H1 (cell line): ENCODE measurements at places on chromosomes 13 and 19. TPM values are rescaled to one million over a fixed set of nuclear protein-coding genes. Genes with fewer than 3 reads are reported as not detected.

DNA sequence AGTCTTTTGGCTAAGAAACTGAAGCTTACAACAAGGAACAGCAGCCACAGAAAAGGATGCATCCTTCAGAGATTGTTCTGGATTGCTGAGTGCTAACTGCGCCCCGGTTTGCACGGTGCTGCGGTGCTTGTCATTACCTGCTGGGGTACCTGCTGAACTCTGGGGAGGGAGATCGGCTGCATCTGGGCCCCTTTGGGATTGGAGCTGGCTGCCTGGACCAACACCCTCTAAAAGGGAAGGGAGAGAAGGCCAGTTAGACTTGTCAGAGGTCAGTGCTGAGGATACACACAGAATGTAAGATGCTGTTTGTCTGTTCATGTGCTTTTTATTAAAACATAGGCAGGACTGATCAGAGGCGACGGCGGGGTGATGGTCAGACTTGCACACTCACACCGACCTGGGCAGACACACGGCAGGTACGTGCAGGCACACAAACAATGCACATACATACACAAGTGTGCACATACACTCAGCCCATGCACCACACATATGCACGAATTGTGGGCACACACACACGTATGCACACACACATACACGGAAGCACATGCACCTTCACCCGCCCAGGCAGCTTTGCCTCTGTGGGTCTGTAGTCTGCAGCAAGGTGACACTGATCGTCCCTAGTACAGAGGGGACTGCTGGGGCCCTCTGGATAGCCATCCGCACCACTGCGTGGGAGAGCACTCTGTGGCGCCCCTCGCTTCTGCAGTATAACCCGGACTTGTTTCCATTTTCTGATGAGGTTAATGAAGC, 66.1 kb downstream of the RFX2 start:
- no peaks in the 10 kb centered on the region for H3K27me3 ChIP-seq
- no peaks in the 10 kb centered on the region for H3K36me3 ChIP-seq
- no peak overlapping the region for H3K27ac ChIP-seq
- no peak overlapping the region for H3K4me3 ChIP-seq
- H3K4me1 ChIP-seq = no peaks in the 10 kb centered on the region
- DNase-seq = no peak

DNA sequence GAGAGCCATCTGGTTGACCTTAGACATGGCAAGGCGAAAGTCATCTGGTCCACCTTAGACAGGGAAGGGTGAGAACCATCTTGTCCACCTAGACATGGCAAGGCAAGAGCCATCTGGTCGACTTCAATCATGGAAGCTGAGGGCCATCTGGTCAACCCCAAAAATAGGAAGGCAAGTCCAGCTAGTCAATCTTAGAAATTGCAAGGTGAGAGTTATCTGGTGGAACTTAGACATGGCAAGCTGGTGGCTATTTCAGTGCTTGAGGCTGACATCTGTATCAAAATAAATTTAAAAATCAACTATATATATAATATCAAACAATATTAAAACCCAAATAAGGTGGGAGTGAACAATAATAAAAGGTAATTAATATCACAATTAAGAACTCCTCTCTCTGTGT, 83.9 kb downstream of the ZNF726 start:
- no peaks in the 10 kb centered on the region for H3K27me3 ChIP-seq
- no peaks in the 10 kb centered on the region for H3K4me1 ChIP-seq
- no peaks in the 10 kb centered on the region for H3K36me3 ChIP-seq
- no peak for DNase-seq
- no peak overlapping the region for H3K4me3 ChIP-seq

DNA sequence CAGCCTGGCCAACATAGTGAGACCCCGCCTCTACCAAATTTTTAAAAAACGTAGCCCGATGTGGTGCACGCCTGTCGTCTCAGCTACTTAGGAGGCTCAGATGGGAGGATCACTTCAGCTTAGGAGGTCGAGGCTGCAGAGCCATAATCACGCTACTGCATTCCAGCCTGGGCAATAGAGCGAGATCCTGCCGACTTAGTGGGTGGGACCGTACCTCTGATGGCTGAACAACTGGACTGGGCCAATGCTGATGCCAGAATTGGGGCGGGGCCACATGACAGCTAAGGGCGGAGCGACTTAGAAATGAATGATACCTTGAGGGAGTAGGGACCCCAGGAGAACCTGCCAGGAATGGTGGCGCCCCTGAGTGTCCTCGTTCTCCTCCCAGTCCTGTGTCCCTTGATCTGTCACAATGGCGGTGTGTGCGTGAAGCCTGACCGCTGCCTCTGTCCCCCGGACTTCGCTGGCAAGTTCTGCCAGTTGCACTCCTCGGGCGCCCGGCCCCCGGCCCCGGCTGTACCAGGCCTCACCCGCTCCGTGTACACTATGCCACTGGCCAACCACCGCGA, 3.6 kb downstream of the LTBP4 start:
- peaks cover 43% of the 10 kb centered on the region for H3K4me1 ChIP-seq
- peaks cover 56% of the 10 kb centered on the region for H3K27me3 ChIP-seq
- peak overlapping the region; percentile 42 for H3K4me3 ChIP-seq
- DNase-seq = no peak

DNA sequence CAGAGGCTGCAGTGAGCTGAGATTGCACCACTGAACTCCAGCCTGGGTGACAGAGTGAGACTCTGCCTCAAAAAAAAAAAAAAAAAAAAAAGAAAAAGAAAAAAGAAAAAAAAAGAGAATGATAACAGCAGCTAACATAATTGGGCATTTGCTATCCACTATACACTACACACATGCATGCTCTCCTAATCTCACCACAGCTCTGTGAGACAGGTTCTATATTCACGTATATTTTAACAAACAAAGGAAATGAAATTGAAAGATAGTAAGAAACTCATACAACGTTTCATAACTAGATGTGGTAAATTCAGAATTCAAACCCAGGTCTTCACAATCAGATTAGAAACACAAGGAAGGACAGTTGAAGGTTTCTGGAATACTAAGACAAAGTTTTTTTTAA, 265.7 kb downstream of the DIAPH3 start:
- DNase-seq = no peak
- H3K27ac ChIP-seq = no peak overlapping the region
- H3K4me1 ChIP-seq = no peaks in the 10 kb centered on the region
- no peaks in the 10 kb centered on the region for H3K36me3 ChIP-seq

DNA sequence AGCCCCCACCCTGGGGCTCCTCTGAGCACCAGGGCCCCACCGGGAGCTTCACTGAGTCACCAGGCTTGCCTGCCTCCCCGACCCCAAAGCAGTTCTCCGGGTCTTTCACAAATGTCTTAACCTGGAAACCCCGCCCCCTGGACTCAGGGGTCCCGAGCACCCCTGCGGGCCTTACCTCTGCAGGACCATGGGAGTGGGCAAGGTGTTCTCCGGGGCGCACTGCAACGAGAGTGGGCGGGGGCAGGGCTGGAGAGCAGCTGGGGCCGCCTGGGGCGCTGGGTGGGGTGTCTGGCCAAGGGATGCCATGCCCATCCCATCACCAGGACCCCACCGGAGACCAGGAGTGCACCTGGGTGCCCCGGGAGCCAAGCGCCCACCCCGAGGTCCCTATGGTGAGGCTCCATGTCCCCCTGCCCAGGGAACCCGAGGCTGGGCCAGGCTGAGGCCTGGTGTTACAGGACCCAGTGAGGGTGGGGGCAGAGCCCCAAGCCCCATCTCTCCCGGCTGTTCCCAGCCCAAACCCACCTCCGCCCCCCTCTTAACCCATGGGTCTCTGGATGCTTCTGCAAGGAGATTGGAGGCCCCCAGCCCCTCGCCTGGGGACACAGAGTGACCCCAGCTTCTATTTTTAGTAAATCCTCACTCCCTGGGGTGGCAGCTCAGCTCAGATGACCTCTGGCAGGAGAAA, 10.9 kb downstream of the MKNK2 start:
- no peak overlapping the region for H3K4me3 ChIP-seq
- H3K27ac ChIP-seq = peak overlapping the region; percentile 93; the same call in 1 of the 2 replicates
- DNase-seq = no peak
- peaks cover 15% of the 10 kb centered on the region for H3K4me1 ChIP-seq
- H3K27me3 ChIP-seq = no peaks in the 10 kb centered on the region

DNA sequence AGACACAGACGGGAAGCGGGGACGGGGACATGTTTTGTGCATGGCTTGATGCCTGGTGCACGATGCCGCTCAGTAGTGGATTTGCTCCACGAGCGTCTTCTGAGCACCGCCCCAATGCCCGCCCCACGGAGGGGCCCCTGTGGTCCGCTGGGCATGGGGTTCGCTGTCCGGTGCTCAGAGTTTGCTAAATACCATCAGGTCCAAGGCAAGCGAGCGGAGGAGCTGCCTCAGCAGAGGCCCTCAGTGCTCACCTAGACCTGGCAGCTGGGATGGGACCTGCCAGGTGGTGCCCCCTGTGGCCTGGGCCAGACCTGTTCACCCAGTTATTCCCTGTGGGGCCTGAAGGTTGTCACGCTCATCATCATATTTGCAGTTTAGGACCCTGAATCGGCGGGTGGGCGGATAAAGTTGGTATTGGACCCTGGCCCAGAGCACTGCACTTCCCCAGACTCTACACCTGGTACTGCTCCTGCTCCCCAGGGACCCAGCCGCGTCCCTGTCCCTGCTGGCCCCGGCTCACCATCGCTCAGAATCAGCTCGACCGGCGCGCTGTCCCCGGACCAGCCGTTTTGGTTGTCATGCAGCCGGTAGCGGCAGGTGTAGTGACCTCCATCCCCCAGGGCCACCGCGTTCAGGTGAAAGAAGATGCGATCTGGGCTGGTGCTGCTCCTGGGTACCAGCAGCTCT, 2.3 kb downstream of the A1BG start:
- no peaks in the 10 kb centered on the region for H3K36me3 ChIP-seq
- H3K4me3 ChIP-seq = no peak overlapping the region
- no peak for DNase-seq
- H3K27ac ChIP-seq = no peak overlapping the region

DNA sequence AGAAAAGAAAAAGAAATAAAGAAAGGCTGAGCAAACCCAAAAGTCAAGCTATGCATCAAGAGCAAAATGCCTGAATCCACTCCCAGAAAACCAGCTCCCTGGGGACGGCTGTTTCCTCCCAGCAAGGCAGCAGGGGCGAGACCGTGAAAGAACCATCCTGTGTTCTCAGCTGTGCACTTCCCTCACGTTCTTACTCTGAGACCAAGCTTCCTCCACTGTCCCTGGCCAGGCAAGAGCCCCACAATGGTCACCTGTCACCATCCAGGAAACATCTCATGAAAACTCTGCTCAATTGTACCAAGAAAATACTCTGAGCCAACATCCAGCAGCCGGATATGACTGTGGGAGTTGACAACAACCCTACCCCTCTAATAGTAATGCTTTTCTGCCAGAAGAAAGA, 22.9 kb downstream of the RAB20 start:
- H3K4me3 ChIP-seq = no peak overlapping the region
- H3K27me3 ChIP-seq = no peaks in the 10 kb centered on the region
- DNase-seq = no peak
- no peaks in the 10 kb centered on the region for H3K4me1 ChIP-seq

GRCh38 chr13:48575031-48575430, 42.2 kb upstream of the RCBTB2 start:
- no peaks in the 10 kb centered on the region for H3K4me1 ChIP-seq
- no peak overlapping the region for H3K27ac ChIP-seq
- no peaks in the 10 kb centered on the region for H3K36me3 ChIP-seq
- no peaks in the 10 kb centered on the region for H3K27me3 ChIP-seq

DNA sequence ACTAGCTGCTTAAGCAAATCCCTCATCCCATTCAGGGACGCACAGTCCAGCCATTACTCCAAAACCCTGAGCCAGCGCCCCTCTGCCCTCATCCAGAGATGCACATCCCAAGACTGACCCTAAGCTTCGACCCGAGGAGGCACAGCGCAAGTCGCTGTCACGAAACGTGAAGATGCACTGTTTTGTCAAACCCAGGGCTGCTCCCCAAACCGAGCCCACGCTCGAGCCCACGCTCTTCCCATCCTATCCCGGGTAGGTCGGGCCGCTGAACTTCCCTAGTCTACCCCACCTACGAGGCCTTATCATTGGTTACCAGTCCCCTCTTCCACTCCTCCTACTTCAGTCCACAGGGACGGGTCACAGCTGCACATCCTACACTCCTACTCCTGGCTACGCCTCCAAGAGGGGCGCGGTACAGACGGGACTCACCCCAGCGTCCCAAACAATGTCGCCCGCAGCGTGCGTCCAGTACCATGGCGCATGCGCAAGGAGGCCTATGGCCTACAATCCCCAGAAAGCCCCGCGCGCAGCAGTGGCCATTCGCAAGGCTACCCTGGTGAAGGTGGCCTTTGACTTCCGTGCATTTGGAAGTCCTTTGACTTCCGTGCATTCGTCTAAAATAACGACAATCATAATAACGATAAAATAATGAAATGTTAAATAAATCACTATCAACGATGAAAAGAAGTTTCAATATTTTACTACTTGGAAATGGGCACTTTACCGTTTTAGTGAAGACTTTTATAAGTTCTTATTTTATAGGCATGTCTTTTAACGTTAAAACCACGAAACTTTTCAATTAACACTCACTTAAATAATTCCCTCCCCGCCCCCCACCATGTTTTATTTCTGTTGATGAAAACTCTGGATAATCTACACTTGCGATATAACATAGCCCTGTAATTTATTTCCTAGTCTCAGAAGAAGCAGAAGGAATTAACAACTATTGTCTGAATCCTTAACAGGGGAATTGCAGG, at the start of gene ZNF285:
Gene ZNF285 (minus strand): TSS at position 470 of the 977 bp plus-strand sequence. CDS start 4,395 bp downstream, outside the sequence.
- no peak within 1 kb of the TSS for H3K27ac ChIP-seq
- no peaks in the 10 kb centered on the region for H3K36me3 ChIP-seq
- no peaks in the 10 kb centered on the region for H3K4me1 ChIP-seq

DNA sequence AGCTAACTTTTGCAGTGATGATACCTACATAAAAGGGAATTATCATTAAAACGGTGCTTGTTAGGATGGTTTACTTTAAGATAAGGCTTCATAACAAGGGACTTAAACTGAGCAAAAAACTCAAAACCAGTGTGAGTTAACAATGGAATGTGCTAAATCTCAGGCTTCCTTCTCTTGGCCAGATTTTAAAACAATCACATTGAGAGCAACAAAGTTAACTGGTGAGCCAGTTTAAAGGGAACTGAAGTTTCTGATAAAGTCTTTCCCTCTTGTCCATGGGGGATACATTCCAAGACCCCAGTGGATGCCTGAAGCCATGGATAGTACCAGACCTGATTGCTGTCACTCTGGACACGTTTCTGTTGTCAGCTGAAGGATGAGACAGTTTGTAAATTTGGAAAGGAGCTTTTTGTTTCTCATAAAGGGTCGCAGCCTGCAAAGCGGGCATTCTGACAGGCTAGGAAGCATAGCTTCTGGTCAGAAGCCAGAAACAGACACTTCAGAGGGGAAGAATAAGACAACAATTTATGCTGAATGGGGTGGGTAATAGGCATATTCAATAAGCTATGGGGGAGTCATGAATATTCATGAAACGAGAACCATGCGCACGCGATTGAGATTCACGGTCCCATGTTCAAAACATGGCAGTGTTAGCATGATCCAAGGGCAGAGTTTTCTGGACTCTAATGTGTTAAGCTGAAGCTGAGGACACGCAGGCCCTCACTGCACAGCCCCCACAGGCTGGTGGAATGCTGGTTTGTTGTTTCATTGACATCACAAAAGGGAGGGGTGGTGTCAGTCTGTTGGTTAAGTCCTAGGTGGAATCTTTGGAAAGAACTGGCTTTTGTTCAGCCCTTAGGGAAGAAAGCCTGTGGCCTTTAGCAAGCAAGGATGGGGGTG, 150.6 kb upstream of the RNF113B start:
- no peaks in the 10 kb centered on the region for H3K36me3 ChIP-seq
- peak overlapping the region; percentile 19; the same call in 1 of the 2 replicates for H3K4me3 ChIP-seq
- peak; percentile 43 for DNase-seq
- H3K27me3 ChIP-seq = no peaks in the 10 kb centered on the region

- no peak overlapping the region for H3K27ac ChIP-seq
- no peak for DNase-seq
- peaks cover 15% of the 10 kb centered on the region for H3K4me1 ChIP-seq
These were observed 261 bp downstream of the PRKD2 start for GRCh38 chr19:46716672-46717033.

The PEG3 gene
- not detected in 2 replicates for polyA plus RNA-seq

The MBD3L2 gene
- not detected in 2 replicates for polyA plus RNA-seq

The EFNB2 gene
- polyA plus RNA-seq = 7.5 and 8.2 TPM in 2 replicates

The ACP7 gene
- polyA plus RNA-seq = 0.27 and 0.58 TPM in 2 replicates

The MEIOSIN gene
- polyA plus RNA-seq = 0.11 and 0.14 TPM in 2 replicates

The CACNG8 gene
- 0.41 and 0.93 TPM in 2 replicates for polyA plus RNA-seq

The RPS19 gene
- 5,751 and 9,112 TPM in 2 replicates for polyA plus RNA-seq

The GAPDHS gene
- polyA plus RNA-seq = 0.26 and 0.47 TPM in 2 replicates
